ENCODE measurements at places on chromosomes 12 and 14. TPM values are rescaled to one million over a fixed set of nuclear protein-coding genes. Genes with fewer than 3 reads are reported as not detected.

GRCh38 chr12:52614381-52615207 lies 3.8 kb downstream of the KRT73 start:
- no peak for DNase-seq

- no peak for DNase-seq
Observed at GRCh38 chr14:100861188-100861936, 35.4 kb downstream of the MEG3 start.

DNA sequence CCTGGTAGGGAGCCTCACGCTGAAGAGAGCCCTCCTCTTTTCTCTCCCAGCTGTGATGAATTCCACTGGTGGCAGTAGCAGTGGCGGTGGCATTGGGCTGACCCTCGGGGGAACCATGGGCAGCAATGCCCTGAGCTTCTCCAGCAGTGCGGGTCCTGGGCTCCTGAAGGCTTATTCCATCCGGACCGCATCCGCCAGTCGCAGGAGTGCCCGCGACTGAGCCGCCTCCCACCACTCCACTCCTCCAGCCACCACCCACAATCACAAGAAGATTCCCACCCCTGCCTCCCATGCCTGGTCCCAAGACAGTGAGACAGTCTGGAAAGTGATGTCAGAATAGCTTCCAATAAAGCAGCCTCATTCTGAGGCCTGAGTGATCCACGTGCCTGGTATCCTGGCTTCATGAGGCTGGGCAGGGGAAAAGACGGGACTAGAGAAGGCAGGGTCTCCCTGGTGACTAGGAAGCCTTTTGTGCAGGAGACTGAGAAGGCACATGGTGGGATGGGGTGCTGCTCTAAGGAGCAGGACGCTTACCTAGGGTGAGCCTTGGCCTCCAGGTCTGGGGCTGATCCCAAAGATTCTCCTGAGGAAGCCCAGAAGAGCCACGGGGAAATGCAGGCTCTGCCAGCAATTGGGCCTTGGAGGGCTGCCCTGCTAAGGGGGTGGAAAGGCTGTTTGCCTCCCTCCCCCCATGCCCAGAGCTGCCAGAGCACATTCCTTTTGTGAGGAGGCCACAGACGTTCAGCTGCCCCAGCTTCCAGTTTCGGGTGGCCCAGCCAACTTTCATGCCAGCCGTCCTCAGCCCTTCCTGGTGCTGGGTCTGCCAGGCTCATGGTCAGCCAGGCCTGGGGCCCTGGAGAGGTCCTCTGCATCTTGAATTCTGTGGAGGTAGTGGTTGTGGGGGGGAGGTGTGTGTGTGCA lies 15.8 kb downstream of the KRT7 start:
- DNase-seq: no peak

ZFHX2 gene
- total RNA-seq: under 0.01 TPM

DNA sequence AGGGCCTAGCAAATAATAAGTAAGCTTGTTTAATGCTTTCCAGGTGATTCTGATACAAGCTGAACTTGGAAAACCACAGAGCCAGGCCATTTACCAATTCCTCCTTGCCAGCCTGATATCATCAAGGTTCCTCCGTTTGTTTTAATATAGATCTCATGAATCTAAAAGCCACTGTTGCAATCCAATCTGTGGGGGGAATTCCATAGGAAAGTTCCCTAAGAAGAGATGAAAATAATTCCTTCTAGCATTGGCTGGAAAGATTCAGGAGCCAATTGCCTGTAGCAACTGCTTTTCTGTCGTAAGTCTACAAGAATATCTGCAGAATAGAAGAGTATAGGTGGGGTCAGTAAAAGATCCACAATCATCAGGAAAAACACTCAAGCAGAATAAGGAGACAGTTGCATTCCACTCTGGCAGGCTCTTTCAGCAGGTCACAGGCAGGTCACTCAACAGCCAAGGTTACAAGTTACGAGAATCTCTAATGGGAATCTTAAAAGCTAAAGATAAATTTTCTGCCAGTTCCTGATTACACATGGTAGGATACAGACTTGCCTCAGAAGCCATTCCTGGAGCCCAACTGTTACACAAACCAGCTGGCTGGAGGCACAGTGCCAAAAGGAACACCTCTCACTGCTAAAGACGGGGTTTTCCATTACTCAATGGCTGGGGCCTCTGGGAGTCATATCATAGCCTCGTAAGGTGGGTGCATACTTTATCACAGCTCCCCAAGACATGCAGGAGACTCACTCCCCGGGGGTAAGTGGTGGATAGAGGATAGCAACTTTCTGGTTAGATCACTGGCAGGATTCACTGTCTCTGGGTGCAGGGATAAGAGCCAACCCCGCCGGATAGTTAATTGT lies 43.6 kb downstream of the FGD6 start:
- peak; percentile 28 for DNase-seq

GRCh38 chr14:106875503-106875902 lies 1349.1 kb downstream of the TMEM121 start:
- DNase-seq: no peak
